ENCODE measurements at places on chromosomes 2 and 18.

GRCh38 chr2:133791191-133791590, 222.9 kb upstream of the NCKAP5 start:
- no peak for DNase-seq

DNA sequence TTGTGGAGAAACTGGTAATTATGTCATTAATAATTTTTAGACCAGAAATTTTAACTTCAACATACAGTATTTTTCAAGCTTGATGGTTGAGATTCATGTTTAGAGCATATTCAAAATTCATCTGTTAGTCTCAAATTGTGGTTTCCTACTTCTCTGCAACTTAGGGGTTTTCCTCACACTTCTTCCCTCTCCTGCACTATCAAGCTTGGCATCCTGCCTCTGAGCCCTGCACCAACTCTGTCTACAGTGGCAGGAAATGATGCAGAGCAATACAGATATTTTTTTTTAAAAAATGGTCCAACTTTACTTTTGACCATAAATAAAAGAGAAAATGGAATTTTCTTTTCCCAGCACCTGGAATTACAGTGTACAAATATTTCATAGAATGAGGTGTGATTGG, 247.3 kb downstream of the NUP35 start:
- DNase-seq: peak; percentile 84

GRCh38 chr2:219420687-219421086, 2.5 kb downstream of the DES start:
- DNase-seq: no peak

DNA sequence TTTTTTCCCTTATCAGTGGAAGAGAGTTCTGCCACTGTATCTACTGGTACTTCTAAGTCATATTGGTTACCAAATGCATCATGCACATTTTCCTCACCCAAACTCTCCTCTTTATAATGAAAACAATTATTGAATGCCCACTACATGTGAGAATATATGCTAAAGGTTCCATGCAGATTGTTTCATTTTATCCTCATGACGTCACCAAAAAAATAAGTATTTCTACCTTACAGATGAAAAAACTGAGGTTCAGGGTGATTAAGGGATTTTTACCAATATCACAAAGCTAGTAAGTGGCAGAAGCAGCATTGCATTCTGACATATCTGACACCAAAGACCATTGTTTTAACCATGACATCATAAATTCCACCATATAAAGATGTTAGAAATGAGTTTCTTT, 51.9 kb upstream of the ZEB2 start:
- no peak for DNase-seq

Measured in common myeloid progenitor, CD34-positive (primary cell).